ENCODE measurements at places on chromosomes 1 and 21.

GRCh38 chr1:149997585-149998262, 12.8 kb downstream of the OTUD7B start:
- peak; percentile 95 for DNase-seq

GRCh38 chr1:221511797-221512196, 230.1 kb downstream of the DUSP10 start:
- no peak for DNase-seq

- no peak for DNase-seq
Observed at GRCh38 chr1:107362468-107363140, 221.8 kb downstream of the NTNG1 start.

GRCh38 chr1:198096390-198096789, 60.4 kb upstream of the NEK7 start:
- no peak for DNase-seq

DNA sequence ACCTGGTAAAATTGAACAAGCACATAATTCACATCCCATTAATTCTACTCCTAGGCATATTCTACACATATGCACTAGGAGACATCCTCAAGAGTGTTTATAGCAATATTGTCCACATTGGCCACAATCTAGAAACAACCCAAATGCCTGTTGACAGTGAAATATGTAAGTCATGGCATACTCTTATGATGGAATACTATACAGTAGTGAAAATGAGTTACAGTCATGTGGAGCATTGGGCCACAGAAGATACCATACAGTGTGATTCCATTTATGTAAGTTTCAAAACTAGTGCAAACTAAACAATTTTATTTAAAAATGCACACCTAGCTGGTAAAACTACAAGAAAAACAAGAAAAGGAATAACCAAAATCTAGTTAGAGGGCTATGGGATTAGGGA, 19.1 kb downstream of the CHIT1 start:
- no peak for DNase-seq

- peak; percentile 68 for DNase-seq
Observed at GRCh38 chr1:231724876-231725647, 98.5 kb downstream of the DISC1 start.

- DNase-seq = no peak
Observed at GRCh38 chr1:232688398-232688797, 58.5 kb upstream of the SIPA1L2 start.

- peak; percentile 86 for DNase-seq
Observed at GRCh38 chr21:43369124-43369523, 57.8 kb downstream of the SIK1 start.

DNA sequence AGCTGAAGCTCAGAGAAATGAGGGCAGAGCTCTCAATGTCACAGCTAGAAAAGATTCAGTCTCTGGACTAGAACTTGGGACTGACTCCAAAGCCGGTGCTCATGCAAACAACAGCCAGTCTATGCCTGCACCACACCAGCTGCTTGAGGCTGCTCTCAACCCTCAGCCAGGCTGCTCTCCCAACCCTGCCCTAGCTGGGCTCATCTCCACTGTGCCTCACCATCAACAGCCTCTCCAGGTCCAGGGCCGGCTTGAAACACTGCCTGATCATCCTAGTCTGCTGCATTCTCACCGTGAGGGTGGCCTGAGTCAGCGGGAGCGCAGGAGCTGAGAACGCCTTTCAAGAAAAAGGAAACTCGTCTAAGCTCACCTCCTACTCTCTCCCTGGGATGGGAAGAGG, 94.5 kb downstream of the PTPRU start:
- no peak for DNase-seq
